ENCODE measurements at places on chromosomes 4 and X.

DNA sequence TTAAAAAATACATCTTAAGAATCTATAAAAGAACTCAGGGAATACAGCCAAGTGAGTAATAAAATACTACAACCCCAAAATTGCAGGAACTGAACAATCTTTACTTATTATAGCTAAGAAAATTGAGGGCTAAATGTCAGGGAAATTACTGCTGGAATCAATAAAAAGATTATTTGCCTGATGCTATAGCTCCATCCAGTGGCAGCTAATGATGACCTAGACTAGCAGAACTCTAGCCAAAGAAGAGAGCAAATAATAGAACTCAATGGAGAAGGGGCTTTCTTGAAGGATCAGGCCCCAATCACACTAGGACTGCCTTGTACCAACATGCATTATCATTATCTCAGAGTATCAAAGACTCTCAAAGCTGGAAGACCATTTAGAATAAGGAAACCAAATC is 85.0 kb upstream of the FAM241A start:
- DNase-seq = no peak

GRCh38 chr4:7186516-7187167 is 5.7 kb upstream of the SORCS2 start:
- no peak for DNase-seq

- no peak for DNase-seq
Measured at GRCh38 chr4:38281371-38282071, 321.3 kb downstream of the PTTG2 start.

GRCh38 chrX:110120025-110120424 is 117.1 kb downstream of the TMEM164 start:
- DNase-seq = no peak

GRCh38 chrX:11241720-11242119 is 51.5 kb upstream of the AMELX start:
- DNase-seq = no peak

- DNase-seq = no peak
Measured at GRCh38 chr4:38125816-38126215, 165.6 kb downstream of the PTTG2 start.

DNA sequence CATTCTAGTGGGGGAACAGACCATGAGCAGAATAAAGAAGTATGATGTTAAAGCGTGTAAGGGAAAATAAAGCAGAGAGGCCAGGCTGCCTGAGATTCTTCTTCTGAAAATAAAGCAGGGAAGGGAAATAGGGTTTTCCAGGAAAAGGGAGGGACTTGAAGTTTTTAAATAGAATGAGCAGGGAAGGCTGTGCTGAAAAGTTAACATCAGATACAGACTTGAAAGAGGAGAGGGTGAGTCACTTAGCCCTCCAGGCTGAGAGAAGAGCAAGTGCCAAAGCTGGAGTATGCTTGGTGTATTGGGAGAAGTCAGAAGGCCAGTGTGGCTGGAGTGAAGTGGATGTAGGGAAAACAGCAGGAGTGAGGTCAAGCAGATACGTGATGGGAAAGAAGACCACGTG is 10.0 kb upstream of the PLK4 start:
- no peak for DNase-seq

GRCh38 chr4:114466299-114466698 is 132.3 kb upstream of the UGT8 start:
- no peak for DNase-seq

DNA sequence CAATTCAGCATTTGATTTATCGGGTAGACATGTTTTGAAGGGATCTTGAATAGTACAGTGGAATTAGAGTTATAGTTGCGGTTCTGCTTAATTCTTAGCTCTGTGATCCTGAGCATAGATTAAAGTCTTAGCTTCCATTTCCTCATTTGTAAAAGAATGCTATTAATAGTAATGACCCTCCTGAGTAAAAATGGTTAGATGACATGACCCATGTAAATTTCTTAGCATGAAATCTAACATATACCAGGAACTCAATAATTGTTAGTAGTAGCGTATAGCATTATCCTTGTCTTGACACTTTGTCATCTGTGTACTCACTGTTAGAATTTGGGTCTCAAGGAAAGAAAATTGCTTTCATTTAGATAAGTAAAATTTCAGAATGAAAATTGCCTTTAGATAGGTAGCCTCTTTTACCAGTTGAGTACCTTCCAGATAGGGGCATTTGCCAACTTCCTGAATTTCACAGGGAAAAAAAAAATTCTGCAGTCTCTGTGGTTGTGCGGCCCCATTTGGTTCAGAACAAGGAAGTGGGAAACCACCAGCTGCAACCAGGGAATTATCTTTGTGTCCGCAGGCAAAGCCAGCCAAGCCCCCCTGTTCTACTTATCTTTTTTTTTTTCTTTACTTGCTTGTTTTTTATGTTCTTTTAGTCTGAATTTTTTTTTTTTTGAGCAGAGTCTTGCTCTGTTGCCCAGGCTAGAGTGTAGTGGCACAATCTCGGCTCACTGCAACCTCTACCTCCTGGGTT is 86.9 kb downstream of the TMEM164 start:
- DNase-seq = no peak

DNA sequence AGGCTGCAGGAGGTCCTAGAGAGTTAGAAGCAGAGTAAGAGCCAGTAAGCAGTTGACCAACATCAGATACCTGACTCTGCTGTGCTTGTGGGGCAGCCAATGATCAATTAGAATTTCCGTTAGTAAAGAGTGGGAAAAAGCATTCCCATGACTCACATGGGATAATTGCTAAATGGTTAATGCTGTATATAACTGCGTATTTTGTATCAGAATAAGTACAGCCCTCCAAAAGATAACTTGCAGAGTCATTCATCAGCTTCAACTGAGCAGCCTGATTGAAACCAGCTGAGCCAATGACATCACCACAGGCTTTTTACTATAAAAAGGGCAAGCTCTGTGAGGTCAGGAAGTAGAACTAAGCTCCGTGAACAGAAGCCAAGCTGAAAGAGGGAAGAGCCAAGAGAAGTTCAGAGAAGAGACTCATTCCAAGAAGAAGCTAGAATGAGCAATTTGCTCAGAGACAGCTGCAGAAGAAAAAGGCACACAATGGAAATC is 67.9 kb downstream of the PPP3CA start:
- DNase-seq = no peak

GRCh38 chr4:159508917-159509500 is 406.1 kb downstream of the RAPGEF2 start:
- no peak for DNase-seq

GRCh38 chr4:48141048-48141447 is 7.0 kb upstream of the TXK start:
- DNase-seq = no peak

DNA sequence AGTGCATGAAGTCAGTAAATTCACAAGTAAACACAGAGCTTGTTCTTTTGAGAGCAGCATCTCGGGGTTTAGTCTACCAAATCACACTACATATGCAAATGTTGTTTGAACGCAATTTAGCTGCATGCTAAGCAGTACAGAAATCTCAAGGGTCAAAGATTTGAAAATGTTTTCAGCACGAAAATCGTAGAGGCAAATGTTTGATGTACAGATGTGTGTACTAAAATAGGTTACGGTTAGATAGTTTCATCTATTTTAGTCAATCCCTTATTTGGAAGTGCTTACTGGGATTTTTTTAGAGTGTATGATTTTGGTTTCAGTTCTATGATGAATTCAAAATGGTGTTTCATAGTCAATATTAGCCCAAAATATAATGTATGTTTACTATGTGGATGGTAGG is 1928.2 kb upstream of the TENM3 start:
- DNase-seq = no peak

- DNase-seq = no peak
Measured at GRCh38 chr4:152289941-152290340, 246.0 kb downstream of the FBXW7 start.

DNA sequence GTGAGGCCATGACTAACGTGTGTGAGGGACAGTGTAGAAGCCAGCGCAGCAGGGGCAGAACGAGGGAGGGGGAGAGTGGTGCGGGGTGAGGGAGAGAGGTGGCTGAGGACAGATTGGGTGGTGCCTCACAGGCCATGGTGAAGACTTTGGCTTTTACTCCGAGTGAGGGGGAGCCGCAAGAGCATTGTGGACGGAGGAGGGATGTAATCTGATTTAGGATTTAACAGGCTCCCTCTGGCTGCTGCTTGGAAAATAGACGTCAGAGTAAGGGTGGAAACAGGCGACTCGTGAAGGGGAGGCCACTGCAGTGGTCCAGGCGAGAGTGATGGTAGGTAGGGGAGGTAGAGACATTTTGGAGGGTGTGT is 13.0 kb downstream of the PPP1R3F start:
- DNase-seq = no peak

DNA sequence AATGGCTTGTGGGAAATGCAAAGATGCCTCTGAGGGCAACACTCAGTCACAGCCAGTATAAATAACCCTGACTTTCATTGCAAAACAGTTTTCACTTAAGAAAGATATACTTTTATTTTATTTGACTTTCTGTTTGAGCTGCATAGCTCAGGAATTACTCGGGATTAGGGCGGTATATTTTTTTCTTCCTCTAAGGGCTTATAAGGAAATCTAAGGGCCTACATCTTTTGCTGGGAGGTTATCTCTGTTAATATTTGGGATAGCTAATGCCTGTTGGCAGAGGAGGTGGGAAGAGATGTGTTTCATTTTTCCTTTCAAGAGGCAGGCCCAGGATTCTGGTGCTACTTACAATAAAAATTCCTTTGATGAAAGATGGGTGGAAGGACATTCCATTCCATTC is 28.8 kb upstream of the EGFL6 start:
- DNase-seq = no peak

DNA sequence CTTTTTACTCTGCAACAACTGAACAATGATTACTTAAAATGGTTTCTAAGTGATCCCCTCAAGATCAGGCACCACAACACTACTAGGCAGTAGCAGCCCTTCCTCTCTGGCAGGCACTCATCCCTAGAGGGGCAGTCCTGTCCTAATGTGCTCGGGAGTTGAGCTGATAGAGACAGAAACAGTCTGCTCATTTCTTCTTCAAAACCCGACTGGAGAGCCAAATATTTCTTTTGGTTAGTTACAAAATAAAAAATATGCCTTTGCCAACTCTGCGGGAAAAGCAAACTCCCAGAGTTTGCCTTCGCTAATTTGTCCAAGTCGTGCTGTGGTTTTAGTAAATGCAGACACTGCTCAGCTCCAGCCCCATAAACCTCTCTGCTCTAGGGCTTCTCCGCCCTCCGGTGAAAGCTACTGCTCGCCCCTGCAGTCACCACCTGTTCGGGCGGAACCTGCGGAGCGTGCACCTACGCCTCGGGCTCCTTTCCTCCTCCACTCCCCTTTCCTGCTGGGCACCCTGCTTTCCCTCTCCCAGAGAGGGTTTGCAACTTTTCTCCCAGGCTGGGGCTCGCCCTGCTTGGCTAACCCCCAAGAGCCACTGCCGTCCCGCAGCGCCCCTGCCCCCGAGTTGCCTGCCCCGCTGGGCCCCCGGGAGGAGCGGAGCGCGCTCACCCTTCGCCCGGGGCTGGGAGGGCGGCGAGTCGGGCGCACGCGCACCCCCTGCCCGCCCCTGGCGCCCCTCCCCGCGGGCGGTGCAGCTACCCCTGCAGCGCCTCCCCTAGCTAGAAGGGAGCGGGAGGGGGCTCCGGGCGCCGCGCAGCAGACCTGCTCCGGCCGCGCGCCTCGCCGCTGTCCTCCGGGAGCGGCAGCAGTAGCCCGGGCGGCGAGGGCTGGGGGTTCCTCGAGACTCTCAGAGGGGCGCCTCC is at the start of gene NPNT:
TSS of gene NPNT (plus strand) at position 812 of the 923 bp plus-strand sequence. CDS start 182 bp downstream, outside the sequence.
- peak; percentile 37 for DNase-seq

- DNase-seq = no peak
Measured at GRCh38 chrX:29858714-29859113, 356.6 kb upstream of the MAGEB2 start.

- DNase-seq = no peak
Measured at GRCh38 chr4:154277172-154277571, 214.4 kb downstream of the DCHS2 start.

GRCh38 chr4:38791010-38791409 is 8.2 kb upstream of the TLR10 start:
- no peak for DNase-seq

DNA sequence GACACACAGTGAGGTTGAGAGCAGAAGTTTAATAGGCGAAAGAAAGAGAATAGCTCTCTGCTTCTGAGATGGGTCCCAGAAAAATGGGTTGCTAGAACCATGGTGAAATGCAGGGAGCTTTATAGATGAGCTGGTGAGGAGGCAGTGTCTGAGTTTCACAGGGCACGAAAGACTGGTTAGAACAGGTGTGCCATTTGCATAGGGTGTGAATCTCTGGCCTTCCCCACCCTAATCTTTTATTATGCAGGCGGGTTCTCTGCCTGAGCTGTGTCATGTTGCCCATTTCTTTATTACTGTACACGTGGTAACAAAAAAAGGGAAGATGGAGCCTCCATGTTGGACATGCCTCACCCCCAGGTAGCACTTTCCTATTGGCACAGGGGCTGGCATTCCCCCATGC is 39.1 kb downstream of the FUNDC1 start:
- DNase-seq = no peak

DNA sequence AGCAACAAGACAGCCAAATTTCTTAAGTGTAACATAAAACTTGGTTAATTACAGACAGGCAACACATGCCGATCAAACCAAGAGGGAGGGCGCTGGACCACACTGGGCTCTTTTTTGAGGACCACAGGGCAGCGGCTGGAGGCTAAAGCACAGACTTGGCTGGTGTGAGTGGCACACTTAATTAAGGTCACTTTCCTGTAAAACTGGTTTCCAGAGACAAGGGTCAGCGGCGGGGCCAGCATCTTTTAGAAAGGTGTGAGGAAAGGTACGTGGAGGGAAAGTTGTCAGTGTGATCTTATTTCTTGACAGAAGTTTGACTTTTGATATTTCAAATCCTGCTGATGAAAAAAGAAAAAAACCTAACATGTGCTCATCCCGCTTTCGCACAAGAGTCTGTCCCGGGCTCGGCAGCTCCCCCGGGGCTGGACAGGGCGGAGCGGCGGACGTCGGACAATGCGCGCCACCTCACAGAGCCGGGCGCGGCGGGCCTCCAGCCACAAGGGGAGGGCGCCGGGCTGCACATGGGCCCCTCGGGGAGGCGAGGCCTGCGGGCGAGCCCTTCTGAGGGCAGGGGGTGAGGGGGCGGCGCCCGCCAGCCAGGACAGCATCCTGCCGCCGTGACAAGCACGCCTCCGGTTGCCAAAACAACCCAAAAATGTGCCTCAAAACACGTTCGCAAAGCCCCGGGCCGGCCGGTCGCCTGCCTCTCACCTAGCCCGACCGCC is 660 bp upstream of the HSPA4L start:
- peak; percentile 66 for DNase-seq

GRCh38 chr4:3338321-3338838 is 45.6 kb downstream of the RGS12 start:
- DNase-seq = no peak

- no peak for DNase-seq
Measured at GRCh38 chr4:186606591-186606992, 51.2 kb upstream of the MTNR1A start.

DNA sequence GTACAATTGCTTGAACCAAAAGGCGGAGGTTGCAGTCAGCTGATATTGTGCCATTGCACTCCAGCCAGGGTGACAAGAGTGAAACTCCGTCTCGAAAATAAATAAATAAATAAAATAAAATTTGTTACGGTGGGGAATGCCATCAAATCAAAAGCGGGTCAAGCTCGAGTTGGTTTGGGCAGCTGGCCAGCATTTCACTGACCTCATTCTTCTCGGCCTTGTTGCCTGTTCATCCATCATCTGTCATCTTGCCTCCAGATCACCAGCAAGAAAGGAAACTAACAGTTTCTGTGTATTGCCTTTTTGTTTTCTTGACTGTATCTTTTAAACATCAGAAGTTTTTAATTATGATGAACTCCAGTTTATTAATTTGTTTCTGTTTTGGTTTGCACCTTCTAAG is 31.5 kb upstream of the KLHL2 start:
- no peak for DNase-seq

GRCh38 chr4:155891058-155891457 is 12.4 kb upstream of the TDO2 start:
- no peak for DNase-seq

Measured in glutamatergic neuron (in vitro differentiated cells).